ENCODE measurements at places on chromosomes 6 and 20. TPM values are rescaled to one million over a fixed set of nuclear protein-coding genes. Genes with fewer than 3 reads are reported as not detected.

Gene TRIM40
- total RNA-seq, result not detected

Gene CAPN11
- total RNA-seq, result 0.09 TPM

Gene ECT2L
- not detected for total RNA-seq

Gene SIRPB2
- total RNA-seq, result not detected

Gene SCRT2
- total RNA-seq, result not detected
